Lung (tissue), 17 donors: ENCODE measurements at places on chromosomes 12 and 14. TPM values are rescaled to one million over a fixed set of nuclear protein-coding genes. Genes with fewer than 3 reads are reported as not detected.

The FGF23 gene
- total RNA-seq, result not detected

The P2RX2 gene
- total RNA-seq, result 0.25 TPM

The SLCO1B1 gene
- total RNA-seq, result not detected

The METTL1 gene
- 29.5 TPM for total RNA-seq

The ANAPC5 gene
- total RNA-seq, result 95.5 TPM

The FERMT2 gene
- total RNA-seq, result 170 TPM

The TAS2R43 gene
- 15.1 TPM for total RNA-seq

GRCh38 chr12:119036878-119037825 lies 55.8 kb downstream of the SRRM4 start:
- H3K27ac ChIP-seq, result no peak overlapping the region
- no peak overlapping the region for H3K4me3 ChIP-seq
- no peaks in the 10 kb centered on the region for H3K36me3 ChIP-seq
- H3K27me3 ChIP-seq, result no peaks in the 10 kb centered on the region

- no peak overlapping the region for H3K27ac ChIP-seq
- no peak for DNase-seq
- H3K36me3 ChIP-seq, result no peaks in the 10 kb centered on the region
- H3K4me1 ChIP-seq, result no peaks in the 10 kb centered on the region
- no peaks in the 10 kb centered on the region for H3K27me3 ChIP-seq
Measured at GRCh38 chr12:54796991-54797390, 57.3 kb upstream of the MUCL1 start.

- H3K27me3 ChIP-seq, result peaks cover 10% of the 10 kb centered on the region
- DNase-seq, result peak; percentile 76
- H3K27ac ChIP-seq, result peak overlapping the region; percentile 89
- H3K4me3 ChIP-seq, result peak overlapping the region; percentile 66
- peaks cover 12% of the 10 kb centered on the region for H3K4me1 ChIP-seq
Measured at GRCh38 chr14:99605299-99605961, 1.4 kb upstream of the CCDC85C start.

- no peak for DNase-seq
- no peaks in the 10 kb centered on the region for H3K36me3 ChIP-seq
- no peaks in the 10 kb centered on the region for H3K27me3 ChIP-seq
- no peak overlapping the region for H3K4me3 ChIP-seq
Measured at GRCh38 chr12:27178723-27179399, 65.2 kb upstream of the STK38L start.

- no peaks in the 10 kb centered on the region for H3K27me3 ChIP-seq
- peaks cover 1% of the 10 kb centered on the region for H3K36me3 ChIP-seq
- H3K4me3 ChIP-seq, result no peak overlapping the region
- H3K27ac ChIP-seq, result no peak overlapping the region
- H3K4me1 ChIP-seq, result peaks cover 2% of the 10 kb centered on the region
Measured at GRCh38 chr12:54273981-54274380, 5.9 kb downstream of the CBX5 start.

DNA sequence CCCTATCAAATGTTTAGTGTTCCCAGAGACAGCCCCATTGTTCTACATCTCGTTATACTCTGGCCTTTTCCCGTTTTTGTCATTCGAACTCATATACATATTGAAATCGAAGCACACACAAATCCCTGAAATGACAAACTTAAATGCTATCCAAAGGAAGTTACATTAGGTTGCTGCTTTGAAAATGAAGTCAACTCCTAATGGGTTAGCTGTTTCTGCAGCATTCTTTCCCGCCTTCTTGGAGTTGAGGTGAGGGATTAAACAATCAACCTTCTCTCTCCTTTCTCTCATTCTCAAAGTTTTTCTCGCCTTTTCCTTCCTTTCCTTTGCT lies 642 bp upstream of the PHC1 start:
- DNase-seq, result no peak
- H3K4me3 ChIP-seq, result peak overlapping the region; percentile 65
- H3K4me1 ChIP-seq, result peaks cover 11% of the 10 kb centered on the region
- no peaks in the 10 kb centered on the region for H3K27me3 ChIP-seq
- peak overlapping the region; percentile 71 for H3K27ac ChIP-seq

DNA sequence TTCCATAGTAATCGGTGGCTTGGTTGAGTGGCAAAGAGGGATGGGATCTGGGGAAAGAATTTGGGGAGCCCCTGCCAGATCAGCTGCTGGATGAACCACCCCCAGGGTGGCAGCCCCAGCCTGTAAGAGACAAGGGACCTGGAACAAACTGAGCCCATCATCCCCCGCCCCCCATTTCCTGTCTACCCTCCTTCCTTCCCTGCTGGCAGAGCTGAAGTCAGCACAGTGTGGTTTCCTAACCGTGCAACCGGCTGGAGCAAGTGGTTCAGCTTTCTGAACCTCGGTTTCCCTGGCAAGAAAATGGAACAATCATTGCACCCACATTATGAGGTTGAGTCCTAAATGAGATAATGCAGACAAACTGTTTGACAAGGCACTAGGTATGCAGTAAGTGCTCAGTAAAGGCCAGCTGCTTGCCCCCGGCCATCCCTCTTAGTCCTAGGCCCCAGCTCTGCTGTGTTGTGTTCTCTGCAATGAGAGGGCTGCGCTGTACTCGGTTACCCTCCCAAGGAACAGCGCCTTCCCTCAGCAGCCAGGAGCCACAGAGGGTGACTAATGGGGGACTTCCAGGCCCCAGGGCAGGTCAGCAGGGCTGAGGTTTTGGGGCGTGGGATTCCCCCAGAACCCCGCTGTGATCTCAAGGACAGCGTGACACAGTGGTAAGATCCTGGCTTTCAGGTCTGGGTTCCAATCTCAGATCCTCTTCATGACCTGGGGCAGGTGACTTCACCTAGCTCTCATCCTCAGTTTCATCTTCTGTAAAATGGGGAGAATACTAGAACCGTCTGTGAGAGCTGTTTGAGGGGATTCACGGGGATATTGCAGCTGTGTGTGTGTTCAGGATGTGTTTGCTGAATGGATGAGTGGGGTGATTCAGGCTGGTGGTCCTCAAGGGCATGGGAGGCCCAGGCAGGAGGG lies 16.5 kb downstream of the SELPLG start:
- no peak overlapping the region for H3K27ac ChIP-seq
- no peak overlapping the region for H3K4me3 ChIP-seq
- DNase-seq, result no peak
- no peaks in the 10 kb centered on the region for H3K36me3 ChIP-seq
- no peaks in the 10 kb centered on the region for H3K4me1 ChIP-seq
- H3K27me3 ChIP-seq, result no peaks in the 10 kb centered on the region

DNA sequence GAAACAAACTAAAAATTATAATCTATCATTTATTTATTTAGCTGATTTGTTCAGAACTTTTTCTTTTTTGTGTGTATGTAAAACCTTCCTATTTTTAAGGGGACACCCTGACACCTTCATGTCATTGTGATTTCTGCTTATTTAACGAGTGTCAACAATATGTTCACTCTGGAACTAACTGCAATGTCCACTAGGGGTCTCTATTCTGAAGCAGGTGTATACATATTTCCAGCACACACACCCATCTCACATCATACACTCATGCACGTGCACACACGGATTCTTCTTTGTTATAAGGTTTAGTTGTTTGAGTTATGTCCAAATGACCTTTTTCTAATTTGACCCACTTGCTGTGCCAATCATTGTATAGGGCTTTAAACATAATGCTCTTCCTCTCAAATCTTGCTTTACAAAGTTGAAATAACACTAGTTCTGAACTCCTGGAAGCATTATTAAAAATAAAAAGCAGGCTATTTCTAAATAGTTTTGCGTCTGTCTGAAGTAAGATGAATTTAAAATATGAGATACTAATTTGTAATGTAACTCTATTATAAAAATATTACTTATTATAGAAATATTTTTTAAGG lies 15.5 kb downstream of the E2F7 start:
- H3K4me3 ChIP-seq, result no peak overlapping the region
- DNase-seq, result peak; percentile 67
- H3K27me3 ChIP-seq, result no peaks in the 10 kb centered on the region
- H3K27ac ChIP-seq, result no peak overlapping the region

GRCh38 chr14:93838238-93838637 lies 50.0 kb upstream of the PRIMA1 start:
- DNase-seq, result no peak
- H3K27ac ChIP-seq, result no peak overlapping the region
- H3K4me1 ChIP-seq, result no peaks in the 10 kb centered on the region
- H3K4me3 ChIP-seq, result no peak overlapping the region
- no peaks in the 10 kb centered on the region for H3K36me3 ChIP-seq

DNA sequence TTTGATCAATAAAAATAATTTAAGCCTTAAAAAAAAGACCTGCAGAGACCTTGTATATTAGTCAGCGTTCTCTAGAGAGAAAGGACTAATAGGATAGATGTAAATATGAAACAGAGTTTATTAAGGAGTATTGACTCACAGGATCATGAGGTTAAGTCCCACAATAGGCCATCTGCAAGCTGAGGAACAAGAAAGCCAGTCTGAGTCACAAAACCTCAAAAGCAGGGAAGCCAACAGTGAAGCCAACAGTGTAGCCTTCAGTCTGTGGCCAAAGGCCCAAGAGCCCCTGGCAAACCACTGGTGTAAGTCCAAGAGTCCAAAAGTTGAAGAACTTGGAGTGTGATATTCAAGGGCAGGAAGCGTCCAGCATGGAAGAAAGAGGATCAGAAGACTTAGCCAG lies 66.3 kb downstream of the TBX5 start:
- no peak overlapping the region for H3K4me3 ChIP-seq
- H3K27ac ChIP-seq, result no peak overlapping the region
- no peaks in the 10 kb centered on the region for H3K27me3 ChIP-seq
- no peaks in the 10 kb centered on the region for H3K36me3 ChIP-seq
- H3K4me1 ChIP-seq, result peaks cover 16% of the 10 kb centered on the region

GRCh38 chr12:127548123-127548553 lies 718.8 kb upstream of the TMEM132C start:
- H3K4me1 ChIP-seq, result no peaks in the 10 kb centered on the region
- no peak overlapping the region for H3K27ac ChIP-seq
- DNase-seq, result peak; percentile 7

DNA sequence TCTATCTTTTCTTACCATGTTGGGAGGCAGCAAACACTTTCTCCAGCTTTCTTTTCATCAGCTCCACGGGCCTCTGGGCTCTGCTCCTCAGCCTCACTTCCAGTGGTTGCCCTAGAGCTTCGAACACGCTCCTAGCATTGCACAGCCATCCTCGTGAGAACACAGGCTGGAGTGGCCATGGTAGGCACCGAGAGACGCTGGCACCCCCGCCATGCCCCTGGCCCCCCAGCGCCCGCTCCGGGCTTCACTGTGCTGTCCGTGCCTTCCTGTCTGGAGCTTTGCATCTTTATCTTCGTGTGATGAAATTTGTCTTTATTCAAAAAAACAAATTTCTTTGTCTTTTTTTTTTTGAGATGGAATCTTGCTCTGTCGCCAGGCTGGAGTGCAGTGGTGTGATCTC lies 352.2 kb downstream of the TMEM121 start:
- no peak overlapping the region for H3K27ac ChIP-seq
- no peaks in the 10 kb centered on the region for H3K4me1 ChIP-seq
- DNase-seq, result peak; percentile 1
- H3K4me3 ChIP-seq, result no peak overlapping the region

DNA sequence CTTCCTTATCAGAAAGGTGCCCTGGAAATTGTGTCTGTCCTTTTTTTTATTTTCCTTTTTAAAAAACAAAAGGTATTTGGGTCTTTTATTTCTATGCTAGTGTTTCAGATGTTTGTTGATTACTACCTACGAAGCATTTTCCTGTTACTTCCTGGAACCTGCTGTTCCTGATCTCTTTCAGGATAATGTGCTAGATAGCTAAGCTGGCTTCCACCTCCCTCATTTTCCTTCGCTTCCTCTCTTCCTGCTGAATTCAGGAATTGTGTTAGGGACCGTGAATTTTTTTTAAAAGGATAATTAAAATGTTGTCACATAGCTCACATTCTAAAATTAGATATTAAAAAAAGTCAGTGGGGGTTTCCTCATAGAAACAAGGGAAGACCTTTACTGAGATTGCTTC lies 27.7 kb downstream of the TMTC2 start:
- no peak overlapping the region for H3K27ac ChIP-seq
- peaks cover 21% of the 10 kb centered on the region for H3K36me3 ChIP-seq

DNA sequence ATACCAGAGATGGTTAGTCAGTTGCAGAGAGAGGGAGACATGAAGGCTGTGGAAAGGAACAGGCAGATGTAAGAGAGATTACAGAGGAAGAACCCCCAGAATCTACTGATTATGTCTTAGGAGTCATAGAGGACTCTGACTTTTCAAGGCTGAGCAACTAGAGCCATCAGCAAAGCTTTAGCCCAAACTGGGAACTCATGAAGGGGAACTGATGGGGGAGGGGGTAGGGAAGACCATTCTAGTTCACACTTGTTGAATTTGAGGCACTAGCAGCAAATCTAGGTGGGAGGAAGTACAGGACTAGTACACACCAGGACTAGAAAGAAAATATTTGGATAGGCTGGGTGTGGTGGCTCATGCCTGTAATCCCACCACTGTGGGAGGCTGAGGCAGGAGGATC lies 10.1 kb downstream of the LGALS3 start:
- peaks cover 25% of the 10 kb centered on the region for H3K36me3 ChIP-seq
- no peak for DNase-seq
- no peak overlapping the region for H3K4me3 ChIP-seq
- H3K27me3 ChIP-seq, result no peaks in the 10 kb centered on the region
- peaks cover 6% of the 10 kb centered on the region for H3K4me1 ChIP-seq

DNA sequence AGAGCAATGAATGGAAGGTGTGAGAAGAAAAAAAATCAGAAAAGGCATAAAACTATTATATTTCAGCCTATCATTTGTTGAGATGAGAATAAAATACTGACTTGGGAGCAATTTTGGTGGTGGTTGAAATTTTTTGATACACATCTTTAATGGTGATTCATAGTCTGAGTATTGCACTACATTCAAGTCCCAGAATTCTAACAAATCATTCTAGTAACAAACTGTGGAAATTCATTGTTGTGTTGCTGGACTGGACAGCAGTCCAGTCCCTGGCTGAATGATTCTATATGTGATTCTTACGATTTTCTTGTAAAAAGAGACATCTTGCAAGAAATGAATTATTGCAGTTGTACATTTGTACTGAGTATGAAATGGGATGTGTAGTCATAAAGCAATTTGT lies 268.6 kb downstream of the TRHDE start:
- H3K4me1 ChIP-seq, result no peaks in the 10 kb centered on the region
- no peak overlapping the region for H3K27ac ChIP-seq
- H3K36me3 ChIP-seq, result no peaks in the 10 kb centered on the region
- no peak overlapping the region for H3K4me3 ChIP-seq
- no peaks in the 10 kb centered on the region for H3K27me3 ChIP-seq

- H3K36me3 ChIP-seq, result no peaks in the 10 kb centered on the region
- no peak overlapping the region for H3K27ac ChIP-seq
- no peaks in the 10 kb centered on the region for H3K4me1 ChIP-seq
- no peaks in the 10 kb centered on the region for H3K27me3 ChIP-seq
Measured at GRCh38 chr12:4164559-4165558, 108.7 kb upstream of the CCND2 start.

- no peaks in the 10 kb centered on the region for H3K27me3 ChIP-seq
- DNase-seq, result peak; percentile 40
- peak overlapping the region; percentile 88 for H3K27ac ChIP-seq
- no peak overlapping the region for H3K4me3 ChIP-seq
- peaks cover 4% of the 10 kb centered on the region for H3K36me3 ChIP-seq
Measured at GRCh38 chr12:11863478-11863906, 207.2 kb upstream of the BCL2L14 start.

DNA sequence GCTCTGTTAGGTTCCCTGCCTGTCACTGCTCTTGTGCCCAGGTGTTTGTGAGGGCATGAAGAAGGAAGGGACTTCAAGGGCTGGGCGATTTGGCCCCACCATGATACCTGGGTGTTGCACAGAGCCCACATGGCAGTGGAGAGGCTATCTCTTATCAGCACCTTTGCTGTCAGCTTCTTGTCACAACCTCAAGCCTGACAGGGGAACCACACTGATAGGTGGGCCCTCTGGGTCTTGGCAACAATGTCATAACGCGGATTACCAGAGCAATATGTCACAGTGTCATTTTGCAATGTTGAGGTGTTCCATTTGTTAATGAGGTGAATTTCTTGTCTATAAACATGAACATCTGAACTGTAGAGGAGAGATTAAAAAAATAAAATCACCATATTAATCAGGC lies 22.9 kb upstream of the CACNA1C start:
- H3K36me3 ChIP-seq, result no peaks in the 10 kb centered on the region
- H3K4me1 ChIP-seq, result peaks cover 3% of the 10 kb centered on the region
- DNase-seq, result no peak
- H3K27ac ChIP-seq, result no peak overlapping the region
